ENCODE measurements at places on chromosomes 5 and 9.

GRCh38 chr5:123786411-123786810, 274.4 kb downstream of the CSNK1G3 start:
- no peak for DNase-seq

DNA sequence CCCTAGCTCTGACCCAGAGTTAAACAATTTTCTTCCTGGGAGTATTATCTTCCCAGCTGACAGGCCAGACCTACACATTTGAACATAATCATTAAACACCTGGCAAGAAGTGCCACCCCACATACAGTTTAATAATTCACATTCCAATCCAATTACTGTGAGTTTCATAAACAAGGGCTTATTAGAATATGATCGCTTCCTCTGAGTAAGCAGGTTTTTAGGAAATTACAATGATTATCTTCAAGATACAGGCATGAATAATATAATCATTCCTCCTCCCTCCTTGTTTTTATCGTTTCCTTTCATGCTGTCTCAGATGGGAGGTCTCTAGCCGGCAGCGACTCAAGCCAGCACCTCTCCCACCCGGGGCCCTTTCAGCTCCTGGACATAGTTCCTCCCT, 15.8 kb upstream of the KIF4B start:
- DNase-seq, result no peak

DNA sequence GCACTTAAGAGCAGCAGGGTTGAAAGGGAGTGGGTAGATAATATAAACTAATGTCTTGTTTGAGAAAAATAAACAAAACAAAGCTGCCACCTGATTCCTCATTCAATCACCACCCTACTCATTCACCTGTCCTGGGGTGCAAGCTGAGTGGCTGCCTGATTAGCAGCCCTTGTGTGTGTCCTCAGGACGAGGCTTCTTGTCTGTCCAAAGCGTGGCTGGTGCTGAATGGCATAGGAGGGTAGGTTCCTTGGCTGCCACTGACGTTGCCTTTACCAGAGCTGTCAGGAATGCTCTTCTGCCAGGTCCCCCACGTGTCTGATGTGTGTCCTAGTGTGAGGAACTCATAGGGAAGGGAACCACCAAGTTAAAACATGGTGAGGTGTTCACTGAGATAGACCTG, 146.6 kb upstream of the SLC24A2 start:
- DNase-seq, result no peak

DNA sequence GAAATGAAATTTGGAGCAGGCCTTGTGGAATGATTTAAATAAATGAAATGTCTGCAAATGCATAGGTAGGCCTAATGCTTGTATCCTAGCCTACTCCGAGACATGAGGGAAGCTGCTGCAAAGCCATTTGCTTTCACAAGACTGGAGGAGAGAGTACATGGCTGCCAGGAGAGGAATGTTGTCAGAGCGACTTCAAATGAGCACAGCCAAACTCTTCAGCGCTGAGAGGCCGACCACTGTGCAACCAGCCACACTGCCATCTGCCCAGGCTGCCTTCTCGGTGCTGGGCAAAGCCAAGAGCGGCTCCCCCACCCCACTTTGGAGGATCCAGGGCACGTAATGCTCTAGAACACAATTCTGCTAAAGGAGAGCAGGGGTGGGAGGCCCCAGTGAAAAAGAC, 122.6 kb downstream of the RASEF start:
- no peak for DNase-seq

- DNase-seq, result no peak
These were observed 1.8 kb downstream of the ZBTB34 start for GRCh38 chr9:126862104-126862761.

DNA sequence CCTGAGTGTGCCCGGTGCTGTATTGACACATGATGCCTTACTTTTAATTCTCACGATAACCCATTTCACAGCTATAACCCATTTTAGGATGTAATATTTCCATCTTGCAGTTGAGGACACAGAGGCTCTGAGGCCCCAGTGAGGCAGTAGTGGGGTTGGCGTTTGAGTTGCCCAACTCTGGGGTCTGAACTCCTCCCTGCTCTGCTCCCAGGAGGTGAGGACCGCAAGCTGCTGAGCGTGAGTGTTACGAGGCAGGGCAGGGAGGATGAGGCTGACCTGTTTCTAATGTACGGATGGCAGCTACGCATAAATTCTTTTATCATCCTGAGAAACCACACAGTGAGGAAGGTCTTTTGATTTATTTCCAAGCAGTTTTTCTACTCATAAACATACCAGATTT, 11.4 kb downstream of the LRRC8A start:
- no peak for DNase-seq

All from activated T-cell treated with anti-CD3 and anti-CD28 coated beads, Interleukin-2, amount 50 U/mL, for 48 hours (primary cell).